NCI-H2107 (cell line): ENCODE measurements at places on chromosomes 7 and 10.

DNA sequence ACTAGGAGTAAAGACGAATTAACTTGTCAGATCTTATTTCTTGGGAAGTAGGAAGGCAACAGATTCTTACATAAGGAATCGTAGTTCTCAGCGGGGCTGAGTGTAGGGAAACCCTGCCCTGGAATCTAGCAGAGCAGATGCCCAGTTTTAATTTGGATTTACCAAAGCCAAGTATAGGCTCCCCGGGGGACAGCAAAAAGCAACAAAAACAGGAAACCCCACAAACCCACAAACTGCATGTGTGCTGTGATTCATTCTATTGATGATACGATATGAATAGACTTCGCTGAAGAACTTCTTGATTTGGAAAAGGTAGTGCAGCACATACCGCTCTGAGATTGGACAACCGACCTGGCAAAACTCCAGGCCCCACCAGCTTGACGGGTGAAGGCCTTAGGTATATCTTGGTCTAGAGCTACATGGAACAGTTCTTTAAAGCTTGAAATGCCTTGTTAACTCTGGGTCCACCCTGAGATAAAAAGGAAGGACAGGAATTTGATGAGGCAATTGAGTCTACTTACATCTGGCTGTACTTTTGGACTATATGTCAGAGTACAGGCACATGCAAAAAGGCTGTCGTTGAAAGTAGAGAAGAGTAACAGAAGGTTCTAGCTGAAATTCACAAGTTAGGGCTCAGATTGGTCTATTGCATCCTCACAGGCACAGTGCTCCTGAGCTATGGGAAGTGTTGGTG lies 49.1 kb downstream of the STRA8 start:
- DNase-seq: no peak

- DNase-seq: no peak
These were observed 388.2 kb upstream of the AKR1E2 start for GRCh38 chr10:4437791-4438190.

GRCh38 chr10:11229893-11230292 lies 212.2 kb downstream of the CELF2 start:
- no peak for DNase-seq

- no peak for DNase-seq
These were observed 417.7 kb upstream of the CELF2 start for GRCh38 chr10:10600004-10600403.

GRCh38 chr10:33974976-33975478 lies 640.6 kb upstream of the NRP1 start:
- DNase-seq: no peak

DNA sequence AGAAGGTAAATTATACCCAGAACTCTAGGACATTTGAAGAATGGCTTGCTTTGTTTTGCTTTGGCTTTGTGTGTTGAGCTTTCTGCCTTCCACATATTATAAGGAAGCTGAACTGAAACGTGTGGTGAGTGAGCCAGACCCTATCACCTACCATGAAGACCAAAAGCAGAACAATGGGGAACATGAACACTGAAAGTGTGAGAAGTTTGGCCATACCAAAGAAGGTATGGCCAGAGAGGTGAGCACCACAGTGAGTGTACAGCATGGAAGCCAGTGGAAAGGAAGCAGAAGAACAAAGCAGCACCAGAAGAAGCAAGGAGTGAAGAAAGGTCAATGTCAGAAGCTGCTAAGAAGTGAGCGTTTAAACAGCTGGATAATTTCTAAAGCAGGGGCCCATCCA lies 59.7 kb upstream of the CCDC71L start:
- no peak for DNase-seq

- no peak for DNase-seq
These were observed 16.3 kb upstream of the PLCE1 start for GRCh38 chr10:93977442-93977841.

- no peak for DNase-seq
These were observed 98.6 kb upstream of the FGFR2 start for GRCh38 chr10:121696854-121697253.

GRCh38 chr10:1400101-1401070 lies 336.9 kb downstream of the ADARB2 start:
- DNase-seq: no peak

DNA sequence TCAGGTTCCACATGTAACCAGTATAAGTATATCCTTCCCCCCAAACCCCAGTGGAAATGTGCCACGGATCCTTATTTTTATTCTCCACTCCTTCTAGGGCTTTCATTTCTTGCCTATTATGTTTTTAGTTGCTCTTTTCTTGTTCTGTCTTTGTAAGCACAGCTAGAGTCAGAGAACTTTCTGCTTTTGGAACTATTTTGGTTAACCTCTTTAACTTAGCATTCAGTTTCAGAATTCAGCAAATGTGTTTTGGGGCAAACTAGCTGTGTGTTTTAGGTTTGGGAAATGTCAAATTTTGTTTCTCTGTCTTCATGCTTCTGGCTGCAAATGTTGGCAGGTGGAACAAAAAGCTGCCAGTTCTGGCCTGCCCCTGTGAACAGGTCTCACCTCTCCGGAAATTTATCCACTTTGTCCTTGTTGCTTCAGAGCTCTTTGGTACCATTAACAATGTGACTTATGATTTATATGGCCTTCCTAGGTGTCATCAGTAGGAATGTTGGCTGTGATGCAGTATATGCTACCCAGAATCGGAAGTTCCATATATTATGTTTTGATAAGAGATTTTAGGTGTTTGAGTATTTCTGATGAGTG lies 156.1 kb downstream of the ADK start:
- DNase-seq: no peak

DNA sequence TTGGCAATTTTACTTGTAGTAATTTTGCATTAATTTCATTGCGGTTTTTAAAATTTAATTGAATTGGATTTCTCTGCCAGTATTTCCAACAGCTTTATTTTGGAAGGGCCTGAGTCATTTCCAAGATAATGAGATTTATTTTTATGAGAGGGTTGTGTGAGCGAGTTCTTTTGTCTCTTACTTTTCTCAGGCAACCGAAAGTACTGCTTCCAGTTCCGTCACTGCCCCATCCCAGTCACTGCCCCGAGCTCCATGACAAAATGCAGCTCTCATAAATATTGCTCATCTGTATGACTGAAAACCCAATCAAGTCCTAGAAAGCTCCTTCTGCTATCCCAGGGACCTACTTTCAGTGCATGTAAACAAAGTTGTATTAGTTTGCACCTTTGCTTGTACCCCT lies 468.4 kb upstream of the SEMA3D start:
- no peak for DNase-seq

DNA sequence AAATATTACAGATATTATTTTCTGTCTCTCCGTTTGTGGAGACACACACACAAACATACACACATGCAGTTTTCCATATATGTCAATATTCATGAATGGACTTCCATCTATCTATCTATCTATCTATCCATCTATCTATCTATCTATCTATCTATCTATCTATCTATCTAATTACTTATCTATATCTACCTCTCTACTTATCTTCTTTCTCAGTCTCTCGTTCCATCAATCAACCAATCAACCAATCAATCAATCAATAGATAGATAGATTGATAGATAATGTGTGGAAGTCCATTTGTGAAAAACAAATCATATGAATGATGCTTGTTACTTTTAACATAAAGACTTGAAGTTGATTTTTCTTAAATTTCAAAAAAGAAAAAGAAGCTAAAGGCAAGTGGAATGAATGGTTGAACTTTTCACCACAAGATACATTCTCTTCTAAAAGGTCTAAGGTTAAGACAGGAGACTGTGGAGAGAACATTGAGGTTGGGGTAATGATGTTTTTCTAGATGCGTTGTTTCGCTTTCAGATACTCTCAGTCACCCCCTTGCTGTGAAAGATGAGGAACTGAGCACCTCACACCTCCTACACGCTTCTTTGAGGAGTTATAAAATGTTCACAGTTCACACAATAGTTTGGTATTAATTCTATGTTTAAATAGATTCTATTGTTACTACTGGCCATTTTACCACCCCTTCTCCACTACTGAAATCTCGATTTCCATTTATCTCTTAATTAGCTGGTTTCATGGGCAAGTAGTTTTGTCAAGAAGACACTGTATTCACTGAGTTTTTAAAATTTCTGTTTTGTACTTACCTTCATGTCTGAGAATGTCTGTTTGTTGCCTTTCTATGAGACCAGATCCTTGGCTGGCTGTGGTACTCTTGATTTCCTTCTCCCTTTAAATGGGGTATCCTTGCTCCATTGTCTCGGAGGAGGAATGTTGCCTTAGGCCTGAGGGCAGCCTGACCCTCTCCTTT lies 114.1 kb downstream of the EMX2 start:
- DNase-seq: no peak

- no peak for DNase-seq
These were observed 34.2 kb downstream of the TACR2 start for GRCh38 chr10:69382382-69383117.

DNA sequence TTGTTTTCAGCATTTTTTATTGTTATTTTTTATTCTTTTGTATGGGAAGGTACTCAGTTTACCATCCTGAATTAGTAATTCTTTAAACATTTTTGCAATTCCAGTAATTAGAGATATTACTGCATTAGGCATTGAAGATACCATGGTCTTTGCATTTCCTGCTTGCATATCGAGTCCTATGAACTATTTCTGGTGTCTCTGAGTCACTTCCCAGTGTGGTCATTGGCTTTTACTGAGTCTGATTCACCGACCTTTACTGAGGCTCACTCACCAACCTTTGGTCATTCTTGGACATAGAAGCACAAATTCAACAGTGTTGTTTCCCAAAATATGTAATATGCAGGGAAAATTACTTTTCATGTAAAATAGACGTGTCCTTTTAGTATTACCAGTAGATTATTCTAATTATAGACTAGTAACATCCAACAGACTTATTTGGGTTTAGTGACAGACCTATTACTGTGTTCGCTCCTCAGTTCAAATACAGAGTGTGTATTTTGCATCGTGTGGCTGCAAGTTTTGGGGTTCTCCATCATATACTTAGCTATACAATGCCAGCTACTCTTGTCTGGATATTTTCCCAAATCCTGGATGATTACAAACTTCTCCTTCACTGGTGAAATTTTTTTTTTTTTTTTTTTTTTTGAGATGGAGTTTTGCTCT lies 180.7 kb upstream of the PRSS1 start:
- no peak for DNase-seq

DNA sequence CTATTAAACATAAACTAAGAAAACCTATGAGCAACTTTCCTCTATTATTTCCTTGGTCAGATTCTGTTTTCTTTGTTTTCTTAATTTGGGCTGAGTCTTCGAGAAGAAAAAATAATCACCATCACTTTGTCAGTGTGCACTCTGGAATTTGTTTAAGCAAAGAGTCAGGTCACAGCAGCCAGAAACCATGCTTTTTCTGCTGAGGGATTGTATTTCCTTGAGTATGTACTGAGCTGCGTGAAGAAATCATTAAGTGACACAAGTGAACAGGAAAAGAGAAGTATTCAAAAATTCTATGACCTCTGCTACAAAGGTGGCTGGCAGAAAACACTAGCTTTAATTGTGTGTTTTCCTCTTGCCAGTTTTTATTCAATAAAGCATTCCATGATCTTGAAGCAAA lies 249.6 kb downstream of the VTI1A start:
- DNase-seq: no peak

- DNase-seq: no peak
These were observed 41.4 kb upstream of the ADO start for GRCh38 chr10:62763155-62763554.

DNA sequence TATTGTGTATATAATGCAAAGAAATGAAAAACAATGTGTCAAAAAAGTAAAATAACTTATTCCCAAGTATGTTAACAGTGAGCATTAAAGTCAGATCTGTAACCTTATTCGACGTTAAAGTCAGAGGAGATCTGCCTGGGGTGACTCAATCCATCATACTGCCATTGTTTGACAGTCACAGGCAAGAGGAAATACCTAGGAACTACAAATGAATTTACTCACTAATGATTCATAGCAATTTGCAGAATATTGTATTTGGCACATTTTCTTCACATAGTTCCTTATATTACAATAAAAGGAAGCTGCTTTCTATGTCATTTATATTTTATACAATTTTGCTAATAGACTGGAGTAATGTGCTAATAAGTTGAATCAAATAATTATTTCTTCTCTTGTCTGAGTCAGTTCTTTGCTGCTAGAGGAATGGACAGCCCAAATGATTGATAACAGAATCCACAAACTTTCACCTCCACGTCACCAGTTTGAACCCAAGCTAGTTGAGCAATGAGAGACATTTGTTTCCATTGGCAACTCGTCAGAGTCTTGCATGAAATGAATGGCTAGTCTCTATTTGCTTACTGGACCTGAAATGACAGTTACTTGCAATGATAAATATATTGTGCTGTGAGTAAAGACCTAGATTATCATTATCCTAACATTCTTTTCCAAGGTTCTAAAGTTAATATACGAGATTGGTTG lies 48.5 kb upstream of the TMEM106B start:
- DNase-seq: no peak

- no peak for DNase-seq
These were observed 150.4 kb downstream of the CXCL12 start for GRCh38 chr10:44234483-44234875.

GRCh38 chr10:34001087-34001580 lies 666.7 kb upstream of the NRP1 start:
- DNase-seq: no peak

DNA sequence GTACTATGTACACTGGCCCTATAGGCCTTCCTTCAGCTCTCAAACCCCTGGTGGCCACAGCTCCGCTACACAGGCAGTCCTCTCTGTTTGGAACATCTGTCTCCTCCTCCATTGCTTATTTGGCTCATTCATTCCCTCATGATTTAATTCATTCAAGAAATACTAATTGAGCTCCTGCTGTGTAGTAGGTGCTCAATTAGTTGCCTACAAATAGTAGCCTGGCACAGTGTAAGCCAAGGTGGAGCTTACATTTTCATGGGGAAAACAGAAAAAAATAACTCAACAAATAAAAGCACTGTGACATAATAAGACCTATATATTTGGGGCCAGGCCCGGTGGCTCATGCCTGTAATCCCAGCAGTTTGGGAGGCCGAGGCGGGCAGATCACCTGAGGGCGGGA lies 3.4 kb upstream of the FIS1 start:
- no peak for DNase-seq

- no peak for DNase-seq
These were observed 30.0 kb upstream of the SAMD9L start for GRCh38 chr7:93178213-93178612.
